Kidney epithelial cell (primary cell): ENCODE measurements at places on chromosomes 3 and 15. TPM values are rescaled to one million over a fixed set of nuclear protein-coding genes. Genes with fewer than 3 reads are reported as not detected.

Gene FES
- total RNA-seq: 15.1 and 15.6 TPM in 2 replicates

Gene RAD51
- 1.3 and 2.7 TPM in 2 replicates for total RNA-seq

Gene SLC24A5
- not detected in 2 replicates for total RNA-seq

DNA sequence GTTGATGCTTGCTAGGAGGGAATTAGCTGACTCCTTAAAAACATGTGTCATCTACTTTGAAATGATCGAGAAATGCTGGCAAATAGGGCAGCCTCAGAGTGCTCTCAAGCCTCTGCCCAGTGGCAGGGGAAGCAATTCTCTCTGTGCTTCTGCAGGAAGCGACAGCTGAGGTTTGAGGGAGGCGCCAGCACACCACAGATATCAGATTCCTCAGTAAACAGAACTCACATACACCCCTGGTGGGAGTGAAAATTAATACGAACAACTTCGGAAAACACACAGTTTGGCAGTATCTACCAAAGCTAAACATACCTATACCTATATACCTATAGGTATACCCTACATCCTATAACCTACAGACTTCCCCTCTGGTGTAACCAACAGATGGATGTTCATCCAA lies 61.3 kb downstream of the NSMCE3 start:
- DNase-seq: no peak

GRCh38 chr3:29099296-29099695 lies 181.6 kb upstream of the RBMS3 start:
- no peak for DNase-seq
